ENCODE measurements at places on chromosomes 1 and 21.

- DNase-seq: no peak
Measured at GRCh38 chr1:5764464-5764863, 227.8 kb downstream of the NPHP4 start.

DNA sequence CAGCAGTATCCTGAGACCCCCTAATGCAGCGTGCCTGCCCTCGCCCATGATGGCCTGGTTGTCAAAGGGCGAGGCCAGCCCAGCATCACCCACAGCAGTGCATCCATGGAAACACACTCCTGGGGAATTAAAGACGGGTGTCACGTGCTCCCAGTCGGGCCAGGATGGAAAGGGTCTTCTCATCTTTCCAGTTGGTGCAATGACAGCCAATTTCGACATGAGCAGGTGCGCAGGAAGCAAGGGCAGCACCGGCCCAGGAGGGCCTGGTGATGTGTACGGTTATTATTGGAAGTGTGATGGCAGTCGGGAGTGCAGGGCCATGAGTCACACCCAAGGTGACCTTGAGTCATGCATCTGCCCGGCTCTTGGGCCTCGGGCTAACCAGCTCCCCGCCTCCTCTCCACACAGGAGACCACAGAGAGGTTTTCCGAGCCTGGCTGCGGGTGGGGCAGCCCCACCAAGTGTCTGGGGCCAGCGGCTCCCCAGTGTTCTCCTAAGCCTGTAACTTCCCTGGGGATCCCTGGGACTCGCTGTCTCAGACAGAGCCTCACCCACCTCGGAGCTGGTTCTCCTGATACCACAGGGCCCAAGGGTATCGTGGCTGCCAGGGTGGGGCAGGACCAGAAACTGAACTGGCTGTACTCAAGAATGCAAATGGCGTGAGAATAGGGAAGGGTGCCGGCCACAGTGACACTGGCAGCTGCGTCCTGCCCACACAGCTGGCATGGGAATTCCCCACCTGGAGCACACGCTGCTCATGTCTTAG is 119.8 kb downstream of the SIK1 start:
- DNase-seq: no peak

DNA sequence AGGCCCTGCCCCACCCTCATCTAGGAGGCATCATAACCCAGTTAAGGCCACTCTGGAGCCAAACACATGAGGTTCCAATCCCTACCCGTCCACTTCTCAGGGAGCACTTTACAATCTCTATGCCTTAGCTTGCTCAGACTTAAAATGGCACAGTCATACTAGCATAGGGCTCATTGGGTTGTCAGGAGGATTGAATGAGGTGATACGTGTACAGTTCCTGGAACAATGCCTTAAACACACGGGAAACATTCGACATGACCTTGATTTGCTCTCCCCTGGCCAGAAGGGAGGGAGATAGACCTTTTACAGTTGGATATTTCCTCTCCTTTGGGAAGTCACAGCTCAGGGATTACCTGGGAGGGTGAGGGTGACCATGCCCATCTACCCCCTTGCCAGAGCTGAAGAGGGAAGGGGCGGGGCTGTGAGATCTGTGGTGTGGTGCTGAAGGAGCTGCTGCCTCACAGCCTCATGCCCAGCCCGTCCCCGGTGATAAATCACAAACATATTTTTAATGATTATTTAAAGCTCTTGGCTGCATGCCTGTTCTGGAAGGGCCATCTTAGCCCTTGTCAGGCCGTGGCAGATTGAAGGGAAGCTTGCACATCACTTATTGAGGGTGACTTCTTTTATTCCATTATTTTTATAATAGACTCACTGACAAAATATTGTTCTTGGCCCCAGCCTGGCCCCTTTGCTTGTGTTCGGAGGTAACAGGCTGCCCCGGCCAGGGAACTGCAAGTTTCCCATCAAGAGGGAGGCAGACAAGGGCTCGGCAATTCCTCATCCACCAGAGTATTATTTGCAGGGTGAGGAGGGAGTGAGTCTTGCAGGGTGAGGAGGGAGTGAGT is 83.4 kb downstream of the FOXD2 start:
- DNase-seq: no peak

- no peak for DNase-seq
Measured at GRCh38 chr1:230218667-230219066, 151.6 kb downstream of the GALNT2 start.

GRCh38 chr1:218259800-218260199 is 25.3 kb upstream of the RRP15 start:
- DNase-seq: no peak

DNA sequence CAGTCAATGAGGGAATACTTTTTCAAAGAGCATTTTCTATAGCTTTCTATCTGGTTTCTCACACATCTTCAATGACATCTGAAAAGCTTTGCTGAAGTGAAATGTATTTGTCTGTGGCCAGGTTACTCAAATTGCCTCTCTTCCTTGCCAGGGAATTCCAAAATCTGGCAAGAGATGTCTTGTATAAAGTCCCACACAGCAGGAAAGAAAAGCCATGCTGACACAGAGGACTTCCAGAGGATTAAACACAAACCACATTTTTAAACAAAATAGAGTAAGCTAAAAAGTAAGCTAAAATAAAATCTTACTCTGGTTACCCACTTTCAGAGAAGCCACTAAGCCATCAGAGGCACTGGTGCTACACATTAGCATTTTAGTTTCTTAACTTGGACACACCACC is 93.1 kb upstream of the BCAR3 start:
- no peak for DNase-seq

GRCh38 chr1:19112891-19113696 is 97.0 kb downstream of the UBR4 start:
- no peak for DNase-seq

DNA sequence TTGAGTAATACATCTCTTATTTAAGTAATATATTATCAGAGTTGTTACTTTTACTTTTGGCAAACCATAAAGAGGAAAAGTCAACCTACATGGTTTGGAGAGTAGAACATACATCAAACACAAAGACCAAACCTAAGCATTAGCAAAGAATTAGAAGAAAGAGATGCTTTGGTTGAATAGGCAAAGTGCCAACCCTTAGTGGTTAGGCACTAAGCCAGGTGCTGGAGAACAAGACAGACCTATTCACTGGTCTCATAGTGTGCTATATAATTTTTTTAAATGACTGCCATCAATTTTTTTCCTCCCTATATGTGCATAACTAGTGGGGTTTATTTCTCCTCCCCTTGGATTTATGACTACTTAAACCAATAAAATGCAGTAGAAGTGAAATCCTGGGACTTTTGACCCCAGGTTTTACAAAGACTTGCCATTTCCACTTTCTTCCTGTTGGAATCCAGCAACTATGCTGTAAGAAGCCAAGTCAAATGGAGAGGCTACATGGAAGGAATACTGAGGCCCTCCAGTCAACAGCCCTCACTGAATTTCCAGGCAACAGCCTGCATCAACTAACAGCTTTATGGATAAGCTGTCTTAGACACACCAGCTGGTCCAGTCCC is 69.8 kb upstream of the HAO2 start:
- no peak for DNase-seq

- no peak for DNase-seq
Measured at GRCh38 chr1:14435368-14436023, 163.0 kb upstream of the KAZN start.

DNA sequence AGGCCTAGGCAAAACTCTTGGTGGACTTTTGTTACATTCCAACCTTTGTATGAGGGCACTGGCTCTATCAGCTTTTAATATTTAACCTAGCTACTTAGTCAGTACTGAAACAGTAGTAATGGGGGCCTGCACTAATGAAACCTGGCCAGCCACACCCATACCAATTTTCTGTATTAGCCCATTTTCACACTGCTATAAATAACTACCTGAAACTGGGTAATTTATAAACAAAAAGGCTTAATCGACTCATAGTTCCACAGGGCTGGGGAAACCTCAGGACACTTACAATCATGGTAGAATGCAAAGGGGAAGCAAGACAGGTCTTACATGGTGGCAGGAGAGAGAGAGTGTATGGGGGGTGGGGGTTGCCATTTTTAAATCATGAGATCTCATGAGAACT is 245.7 kb upstream of the RGS18 start:
- no peak for DNase-seq

DNA sequence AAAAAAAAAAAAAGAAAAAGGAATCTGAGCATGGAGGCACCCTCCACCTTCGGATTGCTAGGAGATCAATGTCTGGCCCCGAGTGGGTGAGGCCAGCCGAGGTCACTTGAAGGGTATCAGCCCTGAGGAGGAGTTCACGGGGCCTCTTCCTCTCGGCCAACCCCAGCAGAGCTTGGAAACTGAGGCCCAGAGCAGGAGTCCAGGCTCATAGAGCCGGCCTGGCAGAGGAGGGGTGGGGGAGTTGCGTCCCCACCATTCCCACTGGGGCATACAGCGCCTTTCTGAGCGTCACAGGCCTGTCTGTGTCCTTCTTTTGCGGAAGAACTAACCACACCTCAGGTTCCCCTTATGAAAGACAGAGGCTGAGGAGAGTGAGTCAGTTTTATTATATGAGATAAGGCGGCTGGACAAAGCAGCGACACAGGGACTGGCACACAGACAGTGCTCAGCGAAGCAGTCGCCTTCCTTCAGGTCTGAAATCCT is 17.1 kb upstream of the EPHA2 start:
- DNase-seq: no peak

- DNase-seq: no peak
Measured at GRCh38 chr1:206142011-206142410, 24.8 kb upstream of the AVPR1B start.

GRCh38 chr21:35720208-35720731 is 340.1 kb downstream of the SETD4 start:
- DNase-seq: no peak

GRCh38 chr1:236257216-236257615 is 24.5 kb downstream of the ERO1B start:
- DNase-seq: no peak

- no peak for DNase-seq
Measured at GRCh38 chr1:153929426-153929825, 6.7 kb upstream of the GATAD2B start.

GRCh38 chr1:48761411-48761810 is 15.3 kb downstream of the BEND5 start:
- DNase-seq: no peak

GRCh38 chr1:164380893-164381292 is 178.1 kb upstream of the PBX1 start:
- no peak for DNase-seq

GRCh38 chr1:185152187-185152767 is 4.5 kb downstream of the TRMT1L start:
- no peak for DNase-seq

DNA sequence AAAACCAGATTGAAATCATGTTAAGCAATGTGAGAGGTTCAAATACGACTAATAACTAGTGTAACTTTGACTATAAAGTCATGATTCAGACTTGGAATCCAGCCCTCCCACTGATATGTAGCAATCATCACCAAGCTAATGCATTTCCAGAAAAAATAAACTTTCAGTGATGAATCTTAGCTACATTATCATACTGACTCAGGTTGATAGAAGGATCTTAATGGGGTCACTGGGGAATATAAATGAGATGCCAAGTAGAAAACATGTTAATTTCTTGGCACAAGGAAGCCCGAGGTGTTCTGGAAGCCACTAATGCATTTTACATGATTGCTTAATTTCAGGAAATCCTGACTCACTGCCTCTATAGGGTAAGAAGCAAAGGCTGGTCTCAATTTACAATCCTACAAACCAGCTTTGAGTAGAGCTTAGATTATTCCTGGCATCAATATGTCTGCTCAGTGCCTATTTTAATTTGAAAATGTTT is 67.7 kb downstream of the SELENOF start:
- DNase-seq: no peak

DNA sequence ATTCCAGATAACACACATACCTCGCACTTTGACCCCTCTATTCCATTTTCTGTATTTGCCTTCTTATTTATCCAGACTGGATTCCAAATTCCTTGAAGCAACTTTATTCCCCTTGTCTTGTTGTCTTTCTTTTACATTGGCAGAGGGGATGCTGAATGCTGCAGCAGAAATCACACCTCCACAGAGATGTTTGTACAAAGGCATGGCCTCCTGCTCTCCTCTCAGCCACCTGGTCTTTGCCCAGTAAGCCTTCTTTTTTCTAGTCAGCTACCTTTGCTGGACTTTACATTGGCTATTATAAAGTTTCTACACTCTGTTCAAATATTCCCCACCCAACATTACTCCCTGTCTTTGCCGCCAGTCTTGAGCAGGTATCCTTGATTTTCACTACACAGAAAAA is 75.1 kb downstream of the LAMC1 start:
- DNase-seq: no peak

DNA sequence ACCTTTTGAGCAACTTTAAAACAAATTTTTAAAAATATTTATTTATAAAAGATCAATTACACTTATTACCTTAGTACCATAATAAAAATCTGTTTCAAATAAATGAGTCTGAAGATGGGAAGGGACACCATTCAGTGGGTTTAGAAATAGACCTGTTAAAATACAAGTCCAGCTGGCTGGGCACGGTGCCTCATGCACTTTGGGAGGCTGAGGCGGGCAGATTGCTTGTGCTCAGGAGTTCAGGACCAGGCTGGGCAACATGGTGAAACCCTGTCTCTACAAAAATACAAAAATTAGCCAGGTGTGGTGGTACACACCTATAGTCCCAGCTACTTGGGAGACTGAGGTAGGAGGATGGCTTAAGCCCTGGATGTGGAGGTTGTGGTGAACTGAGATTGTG is 57.0 kb downstream of the ITSN1 start:
- DNase-seq: no peak

- DNase-seq: no peak
Measured at GRCh38 chr1:235264327-235264726, 63.7 kb downstream of the ARID4B start.

DNA sequence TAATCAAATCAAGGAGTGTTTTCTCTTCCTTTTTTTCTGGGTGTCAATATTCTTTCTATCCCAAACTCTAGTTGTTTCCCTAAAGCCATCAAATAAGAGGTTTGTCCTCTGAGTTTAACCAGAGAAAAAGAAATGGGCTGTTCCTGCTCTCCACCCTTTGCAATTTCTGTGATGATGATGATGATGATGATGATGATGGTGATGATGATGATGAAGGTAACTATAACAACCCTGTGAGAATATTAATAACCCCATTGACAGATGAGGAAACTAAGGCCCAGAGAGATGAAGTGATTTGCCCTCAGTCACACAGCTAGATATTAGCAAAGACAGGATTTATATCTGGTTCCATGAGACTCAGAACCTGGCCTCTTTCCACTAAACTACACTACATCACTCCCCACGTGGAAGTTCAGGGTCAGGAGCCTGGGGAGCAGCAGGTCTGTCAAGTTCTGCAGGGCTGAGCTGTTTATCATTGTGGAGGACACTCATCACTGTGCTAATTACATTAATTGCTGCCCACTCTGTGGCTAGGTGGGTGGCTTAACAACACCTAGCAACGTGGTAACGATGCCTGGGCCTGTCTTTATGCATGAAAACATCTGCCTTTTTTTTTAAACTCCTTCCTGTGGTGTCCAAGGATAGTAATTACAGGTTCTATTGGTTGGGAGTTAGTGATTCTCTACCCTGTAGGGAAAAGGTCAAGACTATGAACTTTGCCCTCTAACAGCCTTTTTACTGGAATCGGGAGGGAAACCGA is 19.0 kb upstream of the JUN start:
- no peak for DNase-seq

DNA sequence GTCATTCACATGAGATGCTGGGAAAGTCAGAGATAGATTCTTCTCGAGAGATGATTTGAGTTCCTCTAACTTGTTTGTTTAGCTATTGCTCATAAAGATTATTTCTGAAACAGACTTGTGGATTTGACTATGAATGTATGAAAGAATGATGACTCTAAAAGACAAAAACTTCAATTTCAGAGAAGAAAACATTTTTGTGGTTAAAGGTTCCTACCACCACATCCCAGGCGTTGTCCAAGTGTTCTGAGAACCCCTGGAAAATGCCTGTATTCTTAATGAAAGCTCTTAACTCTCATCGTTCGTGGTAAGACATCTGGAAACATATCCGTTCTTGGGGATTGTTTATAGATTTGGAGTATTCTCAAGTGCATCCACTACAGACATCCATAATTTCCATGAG is 228.7 kb downstream of the BARHL2 start:
- DNase-seq: no peak
